Memory B cell (primary cell): ENCODE measurements at places on chromosomes 5 and 9.

DNA sequence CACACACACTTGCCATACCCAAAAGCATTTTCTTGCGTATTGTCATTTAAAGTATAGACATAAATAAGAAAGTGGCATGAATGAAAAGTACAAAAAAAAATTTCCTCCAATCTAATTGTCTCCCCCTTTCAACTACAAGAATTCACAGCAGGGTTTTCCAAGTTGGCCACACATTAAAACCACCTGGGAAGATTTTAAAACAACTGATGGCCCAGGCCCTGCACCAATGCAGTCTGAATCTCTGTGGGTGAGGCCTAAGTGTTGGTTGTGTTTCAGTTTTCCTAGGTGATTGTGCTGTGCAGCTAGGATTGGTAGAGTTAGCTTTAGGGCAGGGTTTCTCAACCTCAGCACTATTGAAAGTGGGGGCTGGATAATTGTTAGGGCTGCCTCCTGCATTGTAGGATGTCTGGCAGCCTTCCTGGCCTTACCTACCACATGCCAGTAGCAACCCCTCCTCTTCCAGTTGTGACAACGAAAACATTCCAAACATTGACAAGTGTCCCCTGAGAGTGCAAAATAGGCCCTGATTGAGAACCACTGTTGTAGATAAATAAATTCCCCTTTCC, 337.1 kb downstream of the KIAA0825 start:
- H3K4me1 ChIP-seq: no peaks in the 10 kb centered on the region
- H3K36me3 ChIP-seq: no peaks in the 10 kb centered on the region
- H3K4me3 ChIP-seq: no peak overlapping the region
- DNase-seq: no peak

GRCh38 chr5:59275510-59276324, 617.8 kb downstream of the PDE4D start:
- H3K27me3 ChIP-seq: peaks cover 2% of the 10 kb centered on the region
- no peak for DNase-seq
- no peaks in the 10 kb centered on the region for H3K36me3 ChIP-seq
- H3K4me1 ChIP-seq: peaks cover 10% of the 10 kb centered on the region

DNA sequence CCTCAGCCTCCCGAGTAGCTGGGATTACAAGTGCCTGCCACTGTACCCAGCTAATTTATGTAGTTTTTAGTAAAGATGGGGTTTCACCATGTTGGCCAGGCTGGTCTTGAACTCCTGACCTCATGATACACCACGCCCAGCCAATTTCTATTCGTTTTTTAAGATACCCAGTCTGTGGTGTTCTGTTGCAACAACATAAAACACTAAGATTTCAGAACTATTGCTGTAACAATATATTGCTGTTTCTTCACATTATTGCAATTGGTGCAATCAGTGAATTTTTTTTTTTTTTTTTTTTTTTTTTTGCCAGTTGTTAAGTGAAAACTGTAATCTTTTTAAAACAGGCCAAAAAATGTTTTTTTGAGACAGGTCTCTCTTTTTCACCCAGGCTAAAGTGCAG, 9.9 kb downstream of the SRP19 start:
- no peak overlapping the region for H3K27ac ChIP-seq
- H3K4me1 ChIP-seq: peaks cover 2% of the 10 kb centered on the region
- DNase-seq: no peak
- H3K4me3 ChIP-seq: no peak overlapping the region
- H3K36me3 ChIP-seq: peaks cover 21% of the 10 kb centered on the region

- peaks cover 21% of the 10 kb centered on the region for H3K27me3 ChIP-seq
- H3K36me3 ChIP-seq: no peaks in the 10 kb centered on the region
- H3K27ac ChIP-seq: no peak overlapping the region
- H3K4me1 ChIP-seq: peaks cover 4% of the 10 kb centered on the region
- DNase-seq: peak; percentile 11
Measured at GRCh38 chr9:96619124-96619465, 548 bp downstream of the CDC14B start.

- DNase-seq: no peak
- H3K36me3 ChIP-seq: no peaks in the 10 kb centered on the region
- peak overlapping the region; percentile 22 for H3K27ac ChIP-seq
Measured at GRCh38 chr5:91132550-91132949, 250.6 kb downstream of the ARRDC3 start.

DNA sequence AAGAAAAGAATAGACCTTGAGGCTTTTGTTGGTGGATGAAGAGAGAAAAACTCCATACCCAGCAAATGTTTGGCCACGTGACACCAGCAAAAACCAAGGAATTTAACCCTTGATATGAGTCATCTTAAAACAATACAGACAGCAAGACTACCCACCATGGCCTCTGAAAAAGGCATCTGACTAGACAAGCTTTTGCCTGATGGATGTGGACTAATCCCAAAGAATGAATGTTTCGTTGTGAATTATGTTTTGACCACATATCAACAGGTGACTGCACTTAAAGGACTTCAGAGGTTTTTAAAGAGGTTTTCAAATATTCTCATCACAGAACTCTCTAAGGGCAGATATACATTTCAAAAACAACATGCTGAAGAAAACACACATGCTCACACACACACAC, 33.0 kb upstream of the SLC1A3 start:
- no peaks in the 10 kb centered on the region for H3K4me1 ChIP-seq
- H3K4me3 ChIP-seq: no peak overlapping the region
- no peaks in the 10 kb centered on the region for H3K36me3 ChIP-seq
- H3K27me3 ChIP-seq: peaks cover 4% of the 10 kb centered on the region
- H3K27ac ChIP-seq: no peak overlapping the region

GRCh38 chr9:26814799-26815198, 77.8 kb downstream of the CAAP1 start:
- DNase-seq: no peak
- H3K36me3 ChIP-seq: no peaks in the 10 kb centered on the region
- no peak overlapping the region for H3K27ac ChIP-seq
- H3K4me3 ChIP-seq: no peak overlapping the region

DNA sequence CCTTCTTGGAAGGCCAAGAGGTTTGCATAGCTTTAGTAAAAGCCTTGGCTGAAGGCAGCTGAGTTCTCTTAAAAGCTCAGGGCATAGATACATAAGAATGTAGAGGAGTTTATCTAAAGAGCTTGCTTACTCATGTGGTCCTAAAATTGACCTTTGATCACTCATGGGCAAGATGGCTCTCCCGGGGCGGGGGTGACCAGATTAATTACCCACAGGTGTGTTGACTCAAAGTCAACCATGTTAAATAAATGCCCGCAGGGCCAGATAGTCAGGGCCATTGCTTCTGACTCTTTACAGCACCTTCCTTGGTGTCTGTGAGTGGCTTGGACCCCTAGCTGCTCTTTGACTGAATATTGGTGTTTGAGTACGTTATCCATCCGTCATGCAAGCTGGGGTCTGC, 33.1 kb upstream of the GHR start:
- no peaks in the 10 kb centered on the region for H3K4me1 ChIP-seq
- H3K27me3 ChIP-seq: no peaks in the 10 kb centered on the region
- H3K27ac ChIP-seq: no peak overlapping the region
- no peaks in the 10 kb centered on the region for H3K36me3 ChIP-seq
- no peak overlapping the region for H3K4me3 ChIP-seq

DNA sequence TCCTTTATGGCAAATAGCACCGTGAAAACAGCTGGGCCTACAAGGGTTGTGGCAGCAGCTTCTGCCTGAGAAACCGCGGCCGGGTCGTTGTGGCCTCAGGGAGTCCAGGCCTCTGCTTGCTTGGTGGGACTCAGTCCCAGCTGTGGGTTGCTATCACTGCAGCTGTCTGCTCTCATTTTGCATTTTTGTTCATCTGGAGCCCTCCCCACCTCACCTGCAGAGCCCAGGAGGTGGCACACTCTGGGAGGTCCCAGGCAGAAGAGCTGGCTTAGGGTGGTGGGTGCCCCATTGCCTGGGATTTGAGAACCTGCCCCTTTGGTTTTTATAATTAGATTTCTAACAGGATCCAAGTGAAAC, 138.4 kb downstream of the GADD45G start:
- no peak overlapping the region for H3K27ac ChIP-seq
- no peak overlapping the region for H3K4me3 ChIP-seq
- no peak for DNase-seq

- H3K4me1 ChIP-seq: peaks cover 4% of the 10 kb centered on the region
- no peak overlapping the region for H3K4me3 ChIP-seq
- no peak for DNase-seq
- no peaks in the 10 kb centered on the region for H3K27me3 ChIP-seq
Measured at GRCh38 chr9:94806307-94806893, 79.9 kb downstream of the AOPEP start.

DNA sequence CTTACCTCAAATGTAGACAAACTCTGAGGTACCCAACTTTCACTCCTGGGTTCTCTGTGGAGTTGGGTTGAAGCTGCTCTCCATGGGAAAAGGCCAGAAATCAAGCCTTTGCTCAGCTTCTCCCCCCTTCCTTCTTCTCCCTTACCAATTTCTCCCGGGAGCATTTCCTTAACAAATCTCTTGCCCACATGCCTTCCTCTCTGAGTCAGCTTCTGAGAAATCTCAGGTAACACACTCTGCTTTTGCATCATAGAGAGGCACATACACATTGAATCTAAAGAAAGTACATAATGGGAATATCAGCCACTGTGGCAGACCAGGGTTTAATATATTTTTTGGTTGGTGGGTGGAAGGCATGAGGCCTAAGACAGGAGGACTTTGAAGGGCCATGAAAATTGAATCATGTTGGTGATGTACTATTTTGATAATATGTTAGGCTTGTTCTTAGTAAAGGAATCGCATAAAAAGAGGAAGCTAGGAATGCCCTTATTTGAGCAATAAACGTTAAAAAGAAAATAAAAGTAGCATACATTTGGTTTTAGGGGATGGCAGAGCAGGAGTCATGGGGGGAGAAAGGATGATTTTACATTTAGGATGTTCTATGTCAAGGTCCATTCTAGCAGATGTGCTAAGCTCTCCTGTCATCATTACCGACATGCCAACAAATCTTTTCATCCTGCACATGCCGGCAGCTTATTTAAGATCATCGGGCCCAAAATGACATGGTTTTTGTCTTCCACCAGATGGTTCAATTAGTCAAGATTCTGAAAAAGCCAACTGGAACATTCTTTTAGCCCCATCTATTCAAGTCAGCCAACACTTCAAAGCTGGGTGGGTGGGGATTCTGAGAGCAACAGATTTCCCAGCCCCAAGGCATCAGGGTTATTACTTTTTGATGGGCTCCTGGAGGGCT, 199.5 kb upstream of the CLINT1 start:
- H3K4me3 ChIP-seq: no peak overlapping the region
- peaks cover 2% of the 10 kb centered on the region for H3K4me1 ChIP-seq
- H3K36me3 ChIP-seq: no peaks in the 10 kb centered on the region
- peaks cover 12% of the 10 kb centered on the region for H3K27me3 ChIP-seq

GRCh38 chr5:53820802-53821171, 260.3 kb downstream of the NDUFS4 start:
- H3K4me1 ChIP-seq: no peaks in the 10 kb centered on the region
- H3K27ac ChIP-seq: no peak overlapping the region
- H3K27me3 ChIP-seq: peaks cover 2% of the 10 kb centered on the region
- no peak overlapping the region for H3K4me3 ChIP-seq
- no peaks in the 10 kb centered on the region for H3K36me3 ChIP-seq

DNA sequence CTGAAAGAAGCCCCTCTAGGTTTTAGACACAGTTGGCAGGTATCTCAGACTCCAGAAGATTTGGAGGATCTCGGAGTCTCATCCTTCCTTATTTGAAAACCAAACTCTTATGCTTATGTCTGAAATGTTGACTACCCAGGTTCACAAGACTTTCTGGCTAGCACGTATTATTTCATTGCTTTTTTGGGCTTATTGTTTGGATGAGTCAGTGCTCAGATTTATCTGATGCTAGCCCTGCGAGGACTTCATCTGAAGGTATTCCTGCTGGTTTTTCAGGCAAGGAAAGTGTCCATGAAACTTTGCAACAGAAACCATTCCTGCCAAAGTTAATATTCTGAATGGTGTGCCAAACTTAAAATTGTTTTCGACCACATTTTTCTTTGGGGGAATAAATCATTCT, 8.5 kb downstream of the OSTF1 start:
- no peak overlapping the region for H3K27ac ChIP-seq
- peaks cover 16% of the 10 kb centered on the region for H3K36me3 ChIP-seq
- no peak overlapping the region for H3K4me3 ChIP-seq
- H3K27me3 ChIP-seq: no peaks in the 10 kb centered on the region
- DNase-seq: no peak
- H3K4me1 ChIP-seq: peaks cover 42% of the 10 kb centered on the region

GRCh38 chr5:67248703-67249589, 52.3 kb upstream of the CD180 start:
- no peaks in the 10 kb centered on the region for H3K36me3 ChIP-seq
- no peak overlapping the region for H3K4me3 ChIP-seq
- peaks cover 3% of the 10 kb centered on the region for H3K4me1 ChIP-seq
- H3K27me3 ChIP-seq: no peaks in the 10 kb centered on the region
- DNase-seq: no peak

DNA sequence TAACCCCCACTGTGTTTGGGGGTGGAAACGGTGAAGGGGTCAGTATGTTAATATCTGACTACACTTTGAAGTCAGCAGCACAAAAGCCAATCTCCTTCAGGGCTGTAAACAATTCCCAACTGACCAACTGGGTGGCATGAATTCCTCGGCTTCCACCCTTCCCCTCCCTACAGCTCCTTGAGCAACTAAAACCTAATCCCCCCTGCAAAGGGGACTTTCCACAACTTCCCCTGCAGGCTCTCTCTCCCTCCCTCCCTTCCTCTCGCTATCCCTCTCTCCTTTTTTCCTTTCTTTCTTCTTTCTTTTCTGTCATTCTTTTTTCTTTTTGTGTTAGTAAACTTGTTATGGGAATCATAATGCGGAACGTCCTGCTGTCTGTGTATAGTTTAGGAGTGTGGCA, 65.1 kb upstream of the PTCH1 start:
- DNase-seq: no peak
- no peaks in the 10 kb centered on the region for H3K4me1 ChIP-seq
- H3K36me3 ChIP-seq: no peaks in the 10 kb centered on the region
- H3K4me3 ChIP-seq: no peak overlapping the region

- H3K4me1 ChIP-seq: no peaks in the 10 kb centered on the region
- H3K27ac ChIP-seq: no peak overlapping the region
- no peak overlapping the region for H3K4me3 ChIP-seq
- DNase-seq: no peak
Measured at GRCh38 chr9:80651044-80651443, 1038.3 kb downstream of the TLE1 start.

DNA sequence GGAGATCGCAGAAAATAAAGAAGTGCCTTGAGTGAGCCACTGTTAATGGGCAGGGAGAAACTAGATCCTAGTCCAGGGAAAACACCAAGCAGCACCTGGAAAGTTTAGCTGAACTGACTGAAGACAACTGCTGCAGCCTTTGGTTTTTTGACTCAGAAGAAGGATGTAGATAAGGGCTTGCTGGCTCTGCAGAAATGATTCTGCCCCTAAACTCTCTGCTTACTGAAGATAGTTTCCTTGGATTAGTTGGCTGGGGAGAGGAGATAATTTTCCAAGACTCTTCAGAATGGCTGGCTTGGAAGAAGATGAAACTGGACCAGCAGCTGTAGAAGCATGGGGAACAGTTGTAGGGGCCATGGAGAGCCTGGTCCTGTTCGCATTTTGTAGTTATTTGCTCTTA, 471.8 kb downstream of the KDM4C start:
- no peak overlapping the region for H3K27ac ChIP-seq
- DNase-seq: no peak
- H3K4me3 ChIP-seq: no peak overlapping the region
- H3K36me3 ChIP-seq: no peaks in the 10 kb centered on the region
- no peaks in the 10 kb centered on the region for H3K4me1 ChIP-seq
